Erythroblast (primary cell): ENCODE measurements at places on chromosomes 2 and 18.

GRCh38 chr2:120864981-120865380 lies 129.3 kb downstream of the GLI2 start:
- DNase-seq: no peak

DNA sequence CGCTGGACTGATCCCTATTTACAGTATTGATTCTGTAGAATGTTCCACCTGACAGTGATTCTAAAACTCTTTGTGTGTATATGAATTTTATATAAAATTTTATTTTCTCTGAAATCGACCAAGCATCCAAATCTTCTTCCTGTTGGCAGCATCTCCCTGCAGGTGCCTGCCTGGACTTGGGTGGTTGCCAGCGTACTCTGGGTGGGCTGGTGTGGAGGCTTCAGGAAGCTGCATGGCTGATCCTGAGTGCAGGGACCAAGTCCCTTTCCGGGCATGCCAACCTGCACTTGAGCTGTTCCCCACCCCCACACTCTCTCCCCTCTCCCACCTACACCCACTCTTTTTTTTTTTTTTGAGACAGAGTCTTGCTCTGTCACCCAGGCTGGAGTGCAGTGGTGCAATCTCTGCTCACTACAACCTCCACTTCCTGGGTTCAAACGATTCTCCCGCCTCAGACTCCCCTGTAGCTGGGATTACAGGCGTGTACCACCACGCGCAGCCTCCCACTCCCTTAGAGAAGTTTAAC lies 53.2 kb upstream of the ALKAL2 start:
- DNase-seq: no peak

- no peak for DNase-seq
These were observed 64.0 kb upstream of the CERS6 start for GRCh38 chr2:168392024-168392423.

GRCh38 chr2:139916822-139917221 lies 1136.6 kb upstream of the NXPH2 start:
- no peak for DNase-seq

GRCh38 chr2:155518094-155518493 lies 814.4 kb downstream of the NR4A2 start:
- DNase-seq: no peak

- no peak for DNase-seq
These were observed 119.5 kb downstream of the CCDC148 start for GRCh38 chr2:158337018-158337417.

DNA sequence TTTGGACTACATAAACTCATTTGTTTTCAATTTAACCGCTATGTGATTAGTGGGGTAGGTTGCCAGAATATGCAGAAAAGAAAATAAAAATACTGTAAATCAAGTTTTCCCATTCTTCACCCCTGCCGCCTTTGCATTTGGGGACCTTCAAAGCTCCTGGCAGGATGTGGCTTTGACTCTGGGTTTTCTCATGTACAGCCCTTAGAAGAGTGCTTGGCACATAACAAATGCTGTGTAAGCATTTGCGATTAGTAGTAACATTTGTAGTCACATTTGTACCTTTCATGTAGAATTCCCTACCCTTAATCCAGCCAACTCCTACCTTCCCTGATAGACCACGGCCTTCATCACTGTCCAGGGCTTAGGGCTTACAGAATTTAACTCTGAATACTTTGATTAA lies 262.6 kb downstream of the MREG start:
- no peak for DNase-seq
